Activated T-helper 17 cell treated with anti-CD3 and anti-CD28 coated beads, Interleukin-2, amount 50 U/mL, for 72 hours (primary cell): ENCODE measurements at places on chromosomes 13 and 19.

GRCh38 chr13:74444864-74445479 is 310.8 kb upstream of the KLF12 start:
- no peak for ATAC-seq

GRCh38 chr19:44455100-44455499 is 6.8 kb upstream of the ZNF229 start:
- no peak for ATAC-seq

DNA sequence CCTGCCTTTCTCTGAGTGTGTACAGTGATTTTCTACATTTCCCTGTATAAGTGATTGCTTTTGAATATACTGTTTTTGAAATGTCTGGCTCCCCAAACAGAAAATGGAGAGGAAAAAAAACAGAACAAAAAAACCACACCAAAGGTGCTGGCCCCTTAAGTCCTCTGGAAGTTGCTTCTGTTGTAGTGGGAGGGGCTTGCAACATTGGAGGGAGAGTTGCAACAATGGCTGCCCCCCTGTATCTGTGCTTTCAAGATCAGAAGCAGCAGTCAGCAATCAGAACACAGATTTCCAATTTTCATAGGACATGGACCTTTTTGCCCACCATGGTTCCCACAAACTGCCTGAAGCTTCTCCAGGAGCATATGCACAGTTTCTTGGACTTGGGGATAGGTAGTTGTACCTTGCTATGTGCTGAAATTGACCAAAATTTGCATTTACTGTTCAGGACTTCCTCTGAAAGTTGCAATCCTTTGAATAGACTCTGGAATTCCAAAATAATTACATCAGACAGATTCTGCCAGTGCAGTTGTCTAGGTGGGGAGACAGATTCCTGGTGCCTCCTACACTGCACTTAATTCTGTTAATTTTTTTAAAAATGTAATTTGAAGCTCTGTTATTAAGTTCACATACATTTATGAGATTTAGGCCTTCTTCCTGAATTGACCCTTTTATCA is 13.8 kb downstream of the BIVM start:
- no peak for ATAC-seq

- no peak for ATAC-seq
Observed at GRCh38 chr13:41696163-41697003, 239.0 kb downstream of the RGCC start.

DNA sequence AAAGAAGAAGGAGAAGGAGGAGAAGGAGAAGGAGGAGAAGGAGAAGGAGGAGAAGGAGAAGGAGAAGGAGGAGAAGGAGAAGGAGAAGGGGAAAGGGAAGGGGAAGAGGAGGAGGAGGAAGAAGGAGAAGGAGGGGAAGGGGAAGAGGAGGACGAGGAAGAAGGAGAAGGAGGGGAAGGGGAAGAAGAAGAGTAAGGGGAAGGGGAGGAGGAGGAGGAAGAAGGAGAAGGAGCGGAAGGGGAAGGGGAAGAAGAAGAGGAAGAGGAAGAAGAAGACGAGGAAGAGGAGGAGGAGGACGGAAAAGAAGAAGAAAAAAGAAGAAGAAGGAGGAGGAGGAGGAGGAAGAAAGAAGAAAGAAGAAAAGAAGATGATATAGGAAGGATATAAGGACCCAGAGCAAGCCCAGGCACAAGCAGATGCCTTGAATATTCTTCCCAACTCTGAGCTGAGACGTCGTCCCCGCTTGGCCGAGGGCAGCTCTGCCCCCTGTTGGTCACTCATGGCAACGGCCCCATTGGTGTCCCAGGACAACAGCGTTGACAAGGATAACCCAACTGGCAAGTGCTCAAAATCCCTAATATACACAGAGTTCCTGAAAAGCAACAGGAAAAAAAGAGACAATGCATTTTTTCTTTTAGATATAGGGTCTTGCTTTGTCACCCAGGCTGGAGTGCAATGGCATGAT is 30.6 kb upstream of the IGSF23 start:
- no peak for ATAC-seq

- no peak for ATAC-seq
Observed at GRCh38 chr13:52383366-52383765, 22.6 kb downstream of the THSD1 start.

DNA sequence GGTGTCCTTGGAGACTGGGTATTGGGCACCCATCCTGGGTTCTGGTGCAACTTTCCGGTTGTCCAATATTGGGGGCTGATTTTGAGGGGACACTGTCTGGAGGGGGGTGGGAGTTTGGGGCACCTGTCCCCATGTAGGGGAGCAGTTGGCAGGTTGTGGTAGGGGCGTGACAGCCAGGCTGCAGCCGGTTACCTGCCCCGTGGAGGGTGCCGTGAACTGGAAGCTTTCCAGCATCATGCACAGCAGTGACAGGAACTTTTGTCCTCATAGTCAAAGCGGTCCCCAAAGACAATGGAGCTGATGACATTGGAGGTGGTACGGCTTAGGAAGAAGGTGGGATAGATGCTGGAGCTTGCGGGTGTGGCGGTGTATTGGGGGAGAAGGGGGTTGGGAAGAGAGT is 34.3 kb downstream of the CYP2B6 start:
- no peak for ATAC-seq

- ATAC-seq = peak; percentile 6
Observed at GRCh38 chr13:46051968-46052318, 603 bp downstream of the ZC3H13 start.

- ATAC-seq = no peak
Observed at GRCh38 chr13:110816500-110816899, 98.4 kb downstream of the ANKRD10 start.

- no peak for ATAC-seq
Observed at GRCh38 chr13:19861762-19862161, 1.7 kb downstream of the ZMYM5 start.

GRCh38 chr19:35316560-35316959 is 12.4 kb upstream of the CD22 start:
- ATAC-seq = no peak

GRCh38 chr13:37636701-37637100 is 38.1 kb upstream of the POSTN start:
- ATAC-seq = no peak

- no peak for ATAC-seq
Observed at GRCh38 chr19:29012457-29012856, 200.5 kb downstream of the UQCRFS1 start.

GRCh38 chr19:50264483-50265186 is 61.2 kb downstream of the MYH14 start:
- no peak for ATAC-seq

GRCh38 chr19:15091918-15092753 is 10.1 kb downstream of the OR1I1 start:
- ATAC-seq = peak; percentile 77
